ENCODE measurements at places on chromosomes 1 and 21.

- no peak for DNase-seq
These were observed 28.7 kb downstream of the ATP1A1 start for GRCh38 chr1:116401646-116402176.

GRCh38 chr1:208043691-208044181, 132.8 kb upstream of the CD34 start:
- no peak for DNase-seq

DNA sequence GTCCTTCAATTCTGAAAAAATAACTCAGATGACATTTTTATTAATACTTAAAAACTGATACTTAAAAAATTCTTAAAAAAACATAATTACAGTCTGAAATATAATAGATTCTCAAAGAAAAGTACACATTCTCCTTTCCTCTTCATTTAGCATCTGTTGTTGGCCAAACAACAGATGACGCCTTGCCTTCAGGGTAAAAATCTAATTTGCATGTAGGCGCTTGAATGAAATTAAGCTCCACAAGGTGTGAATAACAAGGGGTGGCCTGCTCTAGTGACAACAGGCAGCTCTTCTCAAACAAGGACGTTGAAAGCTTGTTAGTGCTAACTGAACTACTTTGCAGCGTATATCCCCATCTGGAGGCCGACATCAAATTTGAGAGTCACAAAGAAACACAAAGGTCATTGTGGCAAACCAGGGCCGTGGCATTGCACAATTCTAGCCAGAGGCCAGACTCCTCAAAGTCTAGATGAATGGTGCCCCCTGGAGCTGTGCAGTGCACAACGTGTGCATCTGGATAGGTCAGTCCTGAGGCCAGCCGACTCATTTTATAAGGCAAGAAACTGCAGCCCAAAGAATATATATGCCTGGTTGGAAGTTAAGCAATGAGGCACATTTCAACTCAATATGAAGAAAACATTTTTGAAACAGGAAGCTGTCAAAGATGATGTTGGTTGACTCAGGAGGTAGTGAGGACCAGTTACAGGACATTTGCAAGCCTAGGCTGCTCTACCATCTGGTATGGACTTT, 459.2 kb upstream of the RUNX1 start:
- DNase-seq, result no peak

DNA sequence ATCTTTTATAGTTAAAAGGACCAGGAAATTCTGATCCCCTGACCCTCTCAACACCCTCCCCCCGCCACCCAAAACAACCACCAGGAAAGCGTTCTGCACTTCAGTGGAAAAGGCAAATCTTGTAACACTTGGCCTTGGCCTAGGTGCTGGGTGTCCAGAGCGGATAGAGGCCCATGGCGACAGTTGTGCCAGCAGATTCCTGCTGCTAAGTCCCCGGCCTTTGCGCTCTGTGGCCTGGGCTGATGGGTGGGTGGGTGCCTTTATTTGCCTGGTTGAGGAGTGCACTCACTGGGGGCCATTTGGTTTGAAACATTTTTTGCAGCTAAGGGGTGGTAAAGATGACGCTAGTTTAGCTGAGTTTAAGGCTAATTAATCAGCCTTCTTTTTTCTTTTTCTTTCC, 127.9 kb upstream of the ERRFI1 start:
- no peak for DNase-seq

DNA sequence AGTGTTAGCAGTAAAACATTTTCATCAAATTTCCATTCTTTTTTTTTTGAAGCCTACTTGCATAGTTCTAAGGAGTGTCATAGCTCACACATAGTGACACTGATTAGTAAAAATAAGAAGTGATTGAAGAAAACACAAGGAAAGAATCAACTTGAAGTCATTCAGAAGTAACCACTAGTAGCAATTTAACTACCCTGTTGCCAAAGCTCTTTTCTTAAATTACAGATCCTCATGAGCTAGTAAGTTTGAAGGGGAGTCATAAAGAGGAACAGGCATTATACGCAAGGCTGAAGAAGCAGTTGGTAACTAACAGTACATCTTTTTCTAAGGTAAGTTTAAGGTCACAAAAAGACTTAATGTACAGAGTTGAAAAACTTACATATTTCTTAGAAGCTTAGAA, 332.2 kb downstream of the CHRM3 start:
- no peak for DNase-seq

DNA sequence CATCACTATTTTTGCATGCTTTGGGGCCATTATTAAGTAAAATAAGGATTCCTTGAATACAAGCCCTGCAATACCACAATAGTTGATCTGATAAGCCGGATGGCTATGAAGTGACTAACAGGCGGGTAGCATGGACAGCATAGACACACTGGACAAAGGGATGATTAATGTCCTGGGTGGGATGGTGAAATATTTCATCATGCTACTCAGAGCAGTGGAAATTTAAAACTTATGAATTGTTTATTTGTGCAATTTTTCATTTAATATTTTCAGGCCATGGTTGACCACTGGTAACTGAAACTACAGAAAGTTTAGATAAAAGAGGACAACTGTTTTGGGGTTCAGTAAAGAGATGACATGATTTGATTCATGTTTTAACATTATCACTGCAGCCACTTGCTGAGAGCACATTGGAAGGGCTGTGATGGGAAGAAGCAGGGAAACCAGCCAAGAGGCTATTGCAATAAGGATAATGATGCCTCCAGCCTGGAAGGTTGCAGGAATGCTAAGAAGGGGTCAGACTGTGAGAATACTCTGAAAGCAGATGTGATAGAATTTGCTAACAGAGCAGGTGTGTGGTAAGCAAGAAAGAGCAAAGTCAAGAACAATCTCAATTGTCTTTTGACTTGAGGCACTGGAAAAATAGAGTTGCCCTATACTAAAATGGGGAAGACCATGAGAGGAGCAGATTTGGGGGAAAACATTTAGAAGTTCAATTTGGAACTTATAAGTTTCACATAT, 62.5 kb upstream of the TNFSF4 start:
- DNase-seq, result no peak

GRCh38 chr1:26044971-26045721, 772 bp downstream of the SLC30A2 start:
- no peak for DNase-seq

GRCh38 chr1:27519331-27520258, 29.6 kb upstream of the WASF2 start:
- no peak for DNase-seq

- no peak for DNase-seq
These were observed 29.9 kb downstream of the DHCR24 start for GRCh38 chr1:54857141-54857540.

All from SK-N-DZ (cell line).